GM03348 (cell line): ENCODE measurements at places on chromosomes 16 and 17.

DNA sequence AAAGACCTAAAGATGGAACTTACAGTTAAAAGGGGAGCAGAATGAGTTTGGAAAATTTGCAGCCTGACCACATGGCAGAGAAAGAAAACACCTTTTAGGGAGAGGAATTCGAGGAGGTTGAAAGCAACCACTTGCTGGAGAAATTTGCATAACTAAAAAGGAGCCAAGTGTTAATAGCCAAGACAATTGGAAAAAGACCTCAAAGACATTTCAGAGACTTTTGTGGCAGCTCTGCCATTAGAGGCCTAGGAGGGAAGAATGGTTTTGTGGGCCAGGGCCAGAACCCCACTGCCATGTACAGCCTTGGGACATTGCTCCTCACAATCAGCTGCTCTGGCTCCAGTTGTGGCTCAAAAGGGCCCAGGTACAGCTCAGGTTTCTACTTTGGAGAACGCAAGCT lies 338.5 kb downstream of the UTP18 start:
- no peak for DNase-seq

DNA sequence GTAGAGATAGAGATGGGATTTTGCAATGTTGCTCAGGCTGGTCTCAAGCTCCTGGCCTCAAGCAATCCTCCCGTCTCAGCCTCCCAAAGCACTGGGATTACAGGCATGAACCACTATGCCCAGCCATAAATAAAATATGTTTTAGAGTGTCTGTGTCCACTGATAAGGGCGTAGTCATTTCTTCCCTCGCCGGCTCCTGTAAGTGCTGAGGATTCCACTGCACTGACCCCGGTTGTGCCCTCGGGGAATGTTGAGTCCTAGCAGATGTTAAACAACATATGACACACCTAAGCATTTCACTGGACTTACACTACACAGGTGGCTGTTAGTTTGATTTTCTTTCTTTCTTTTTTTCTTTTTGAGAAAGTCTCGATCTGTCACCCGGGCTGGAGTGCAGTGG lies 5.6 kb upstream of the SHMT1 start:
- no peak for DNase-seq

GRCh38 chr17:30225112-30225511 lies 10.4 kb downstream of the SLC6A4 start:
- DNase-seq: no peak

DNA sequence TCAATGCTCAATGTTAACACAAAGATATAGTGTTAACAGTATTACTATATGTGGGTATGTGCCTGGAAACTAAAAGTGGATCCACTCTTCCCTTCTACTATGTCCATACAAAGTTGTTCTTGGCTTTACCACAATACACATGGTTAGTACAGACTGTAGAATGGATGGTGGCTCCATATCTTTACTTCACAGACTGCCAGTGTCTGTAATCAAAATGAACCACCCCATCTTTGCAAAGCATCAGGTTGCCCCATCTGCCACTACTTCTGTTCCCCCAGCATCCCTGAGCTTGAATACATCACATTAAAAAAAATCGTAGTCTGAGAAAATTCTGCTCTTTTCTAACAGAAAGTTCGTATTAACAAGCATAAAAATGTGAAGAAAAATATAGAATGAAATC lies 30.0 kb downstream of the USP32 start:
- DNase-seq: no peak

- no peak for DNase-seq
Observed at GRCh38 chr17:27343294-27343693, 49.4 kb downstream of the WSB1 start.

DNA sequence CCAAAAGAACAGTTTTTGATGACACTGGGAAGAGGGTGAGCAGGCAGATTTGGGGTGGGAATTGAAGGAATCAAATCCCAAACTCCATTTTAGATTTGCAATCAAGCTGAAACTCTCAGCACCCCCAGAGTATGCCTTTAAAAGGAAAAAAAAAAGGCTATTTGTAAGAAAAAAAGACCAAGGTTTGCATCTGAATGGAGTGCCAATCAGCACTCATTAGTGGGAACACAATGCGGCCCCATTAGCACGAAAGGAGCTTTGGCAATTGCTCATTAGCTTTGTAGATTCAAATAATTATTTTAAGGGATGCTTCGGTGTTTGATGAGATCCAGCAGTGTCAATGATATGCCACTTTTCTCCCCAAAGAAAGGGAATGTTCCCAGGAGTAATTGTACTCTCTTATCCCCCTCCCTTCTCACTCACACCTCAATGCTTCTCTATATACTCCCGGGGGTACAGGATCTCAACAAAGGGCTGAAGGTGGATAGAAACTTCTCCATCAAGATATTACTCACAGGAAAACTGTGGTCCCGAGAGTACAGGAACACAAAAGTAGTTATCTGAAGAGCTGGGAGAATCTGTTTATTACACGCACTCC lies 32.2 kb downstream of the CHP2 start:
- DNase-seq: no peak

GRCh38 chr17:50470426-50470825 lies 1.7 kb upstream of the CHAD start:
- no peak for DNase-seq

GRCh38 chr17:33375103-33375502 lies 82.0 kb upstream of the ASIC2 start:
- DNase-seq: no peak

GRCh38 chr17:6170349-6170748 lies 100.2 kb downstream of the WSCD1 start:
- no peak for DNase-seq

DNA sequence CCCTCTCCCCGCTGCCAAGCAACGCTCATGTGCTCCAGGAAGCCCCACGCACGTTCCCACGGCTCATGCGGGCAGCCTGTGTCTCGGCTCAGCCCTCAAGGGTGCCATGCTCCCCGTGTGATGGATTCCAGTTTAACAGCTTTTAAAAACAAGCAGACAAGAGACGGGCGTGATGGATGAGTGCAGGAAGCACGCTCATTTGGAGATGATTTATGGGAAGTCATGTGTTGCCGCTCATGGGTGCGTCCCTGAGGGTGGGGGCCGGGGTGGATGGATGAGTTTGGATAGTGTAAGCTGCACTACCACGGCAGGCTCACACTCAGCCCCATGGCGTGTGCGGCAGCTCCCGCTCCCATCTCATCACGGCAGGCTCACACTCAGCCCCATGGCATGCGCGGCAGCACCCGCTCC lies 132.8 kb downstream of the RBFOX3 start:
- peak; percentile 46 for DNase-seq

DNA sequence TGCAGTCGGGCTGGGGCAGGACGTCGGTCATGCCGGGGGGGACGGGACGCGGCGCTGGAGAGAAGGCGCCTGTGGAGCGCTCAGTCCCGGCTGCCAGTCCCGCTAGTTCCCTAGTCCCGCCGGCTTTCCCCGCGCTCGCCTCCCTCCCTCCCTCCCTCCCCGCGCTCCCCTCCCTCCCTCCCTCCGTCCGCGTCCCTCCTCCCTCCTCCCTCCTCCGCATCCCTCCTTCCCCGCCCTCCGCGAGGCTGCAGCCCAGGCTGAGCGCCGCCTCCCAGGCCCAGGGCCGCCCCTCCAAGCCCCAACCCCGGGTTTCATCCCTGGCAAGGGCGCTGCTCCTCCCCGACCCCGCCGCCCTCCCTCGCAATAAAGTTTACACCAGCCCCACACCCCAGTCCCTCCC lies 34.8 kb downstream of the TIMM22 start:
- peak; percentile 68 for DNase-seq

DNA sequence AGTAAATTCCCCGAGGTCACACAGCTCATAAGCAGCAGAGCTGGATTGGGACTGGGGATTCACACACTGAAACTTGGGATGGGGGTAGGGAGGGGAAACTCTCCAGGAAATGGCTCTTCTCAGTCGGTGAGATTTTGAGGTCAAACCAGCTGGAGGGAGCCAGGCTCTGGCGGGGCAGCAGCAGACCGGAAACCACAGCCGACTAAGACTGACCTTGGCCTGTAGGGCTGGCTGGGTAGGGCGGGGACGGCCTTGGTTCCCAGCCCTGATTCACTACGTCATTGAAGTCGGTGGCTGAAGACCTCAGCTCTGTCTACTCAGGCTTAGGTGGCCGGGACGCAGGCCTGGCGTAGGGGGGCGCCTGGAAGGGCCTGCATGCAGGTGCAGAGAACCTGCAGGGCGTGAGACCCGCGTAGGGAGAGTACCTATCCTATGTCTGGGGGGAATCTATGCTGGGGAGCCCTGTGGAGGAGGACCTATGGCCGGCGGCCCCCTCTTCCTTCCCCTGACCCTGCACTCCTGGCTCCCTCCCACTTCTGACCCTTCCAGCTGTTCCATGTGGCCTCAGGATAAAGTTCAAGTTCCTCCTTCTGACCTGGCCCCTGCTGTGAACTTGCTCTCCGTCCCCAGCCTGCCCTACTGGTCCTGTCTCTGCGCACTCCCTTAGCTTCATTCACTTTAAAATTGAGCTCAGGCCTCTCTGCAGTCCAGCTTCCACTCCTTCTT lies 11.9 kb upstream of the SLC4A1 start:
- DNase-seq: peak; percentile 82

DNA sequence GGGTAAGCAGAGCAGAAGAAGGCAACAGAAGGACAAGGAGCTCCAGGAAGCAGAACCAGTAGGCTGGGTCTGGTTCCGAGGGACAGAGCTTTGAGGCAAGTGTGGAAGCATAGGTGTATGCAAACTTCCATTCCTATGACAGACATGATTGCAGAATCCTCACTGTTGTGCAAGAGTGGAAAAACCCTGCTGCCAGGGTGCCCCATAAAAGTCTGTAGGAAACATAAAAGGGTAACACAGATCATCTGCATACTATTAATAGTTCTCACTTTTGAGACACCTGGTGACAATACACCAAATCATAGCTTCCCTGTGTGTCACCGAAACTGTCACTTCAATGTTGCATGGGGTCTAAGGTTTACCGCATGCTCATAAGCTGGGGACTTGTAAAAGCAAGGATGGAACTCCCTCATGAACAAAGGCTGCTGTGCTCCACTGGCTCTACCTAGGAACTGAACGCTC lies 39.7 kb downstream of the ARHGAP17 start:
- DNase-seq: peak; percentile 38

GRCh38 chr17:21113049-21113690 lies 13.6 kb upstream of the DHRS7B start:
- DNase-seq: no peak

GRCh38 chr16:13402601-13403000 lies 501.2 kb downstream of the SHISA9 start:
- no peak for DNase-seq
